ENCODE measurements at places on chromosomes 4 and X.

DNA sequence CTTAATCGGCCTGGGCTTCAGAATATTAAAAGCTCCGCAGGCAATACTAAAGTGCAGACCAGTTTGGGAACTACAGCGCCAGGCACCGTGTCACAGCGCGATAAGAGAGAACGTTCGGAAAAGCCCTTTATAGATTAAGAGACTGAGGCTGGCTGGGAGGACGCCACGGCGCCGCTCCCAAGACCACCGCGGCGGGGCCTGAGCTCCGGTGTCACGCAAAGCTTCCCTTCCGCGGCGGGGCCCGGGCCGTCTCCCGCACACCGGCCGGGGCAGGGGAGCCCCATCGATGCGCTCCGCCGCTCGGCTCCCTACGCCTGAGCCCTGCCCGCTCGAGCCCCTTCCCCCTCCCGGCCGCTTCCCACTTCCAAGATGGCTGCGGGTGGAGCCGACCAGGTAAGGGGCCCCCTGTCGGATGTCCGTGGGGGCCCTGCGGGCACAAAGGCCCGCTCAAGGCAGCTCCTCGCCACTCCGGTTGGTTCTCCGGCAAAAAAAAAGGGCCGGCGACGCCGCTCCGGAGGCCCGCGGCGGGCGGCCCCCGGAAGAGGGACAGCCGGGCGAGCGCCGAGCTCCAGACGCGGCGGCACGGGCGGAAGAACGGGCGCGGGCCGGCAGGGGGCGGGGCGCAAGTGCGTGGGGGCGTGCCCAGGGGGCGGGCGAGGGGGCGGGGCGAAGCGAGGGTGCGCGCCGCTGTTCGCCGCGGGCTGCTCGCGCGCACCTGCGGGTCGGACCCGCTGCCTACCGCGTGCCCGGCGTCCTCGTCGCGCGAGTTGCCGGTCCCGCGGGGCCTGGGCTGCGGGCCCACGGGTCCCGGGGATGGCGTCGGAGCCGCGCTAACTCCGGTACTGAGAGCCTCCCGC, at the start of gene TBC1D14:
Gene TBC1D14, plus strand, starts transcription at position 714 of the 857 bp plus-strand sequence. CDS start 13,564 bp downstream, outside the sequence.
- DNase-seq, result peak; percentile 85

- no peak for DNase-seq
Measured at GRCh38 chr4:165359506-165359905, 19.3 kb upstream of the CPE start.

- no peak for DNase-seq
Measured at GRCh38 chrX:151370906-151371305, 26.1 kb upstream of the VMA21 start.

- no peak for DNase-seq
Measured at GRCh38 chr4:96093057-96093456, 253.2 kb downstream of the PDHA2 start.

GRCh38 chr4:138864961-138865720, 150.4 kb upstream of the NOCT start:
- DNase-seq, result no peak

- no peak for DNase-seq
Measured at GRCh38 chrX:124737771-124738170, 391.4 kb downstream of the SH2D1A start.

GRCh38 chr4:63906660-63907183, 502.5 kb downstream of the TECRL start:
- no peak for DNase-seq
